RWPE2 (cell line): ENCODE measurements at places on chromosomes 7 and 10.
A peak's percentile ranks its signal among the peaks of the same experiment; 100 is the strongest.

DNA sequence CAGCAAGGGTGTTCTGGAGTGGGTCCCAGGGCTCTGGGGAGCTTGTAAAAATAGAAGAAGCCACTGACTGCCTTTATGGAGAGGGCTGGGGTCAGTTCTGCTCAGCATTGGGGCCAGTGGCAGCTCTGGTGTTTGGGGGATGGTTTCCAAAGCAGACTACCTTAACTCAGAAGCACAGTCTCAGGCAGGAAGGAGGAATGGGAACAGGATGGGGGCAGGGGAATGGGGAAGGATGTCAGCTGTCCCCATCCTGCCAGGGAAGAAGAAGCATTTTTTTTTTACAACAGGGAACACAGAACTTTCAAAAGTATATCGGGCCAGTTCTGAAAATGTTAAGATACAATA, 28.8 kb downstream of the TSPAN15 start:
- H3K27me3 ChIP-seq, result no peaks in the 10 kb centered on the region
- DNase-seq, result no peak
- H3K27ac ChIP-seq, result no peak overlapping the region
- H3K4me1 ChIP-seq, result peaks cover 3% of the 10 kb centered on the region
- no peak overlapping the region for H3K4me3 ChIP-seq
- no peaks in the 10 kb centered on the region for H3K36me3 ChIP-seq

- H3K4me1 ChIP-seq, result peaks cover 10% of the 10 kb centered on the region
- peaks cover 19% of the 10 kb centered on the region for H3K36me3 ChIP-seq
- peak overlapping the region; percentile 37 for H3K27ac ChIP-seq
- peak overlapping the region; percentile 77 for H3K4me3 ChIP-seq
Measured at GRCh38 chr7:2843711-2844152, 376 bp downstream of the GNA12 start.

GRCh38 chr10:97307441-97307840, 11.6 kb upstream of the FRAT1 start:
- H3K27ac ChIP-seq, result no peak overlapping the region
- H3K4me3 ChIP-seq, result no peak overlapping the region
- DNase-seq, result no peak
- H3K4me1 ChIP-seq, result no peaks in the 10 kb centered on the region
- no peaks in the 10 kb centered on the region for H3K27me3 ChIP-seq

GRCh38 chr10:650441-650851, 39.0 kb downstream of the DIP2C start:
- no peaks in the 10 kb centered on the region for H3K36me3 ChIP-seq
- no peak for DNase-seq
- H3K4me3 ChIP-seq, result no peak overlapping the region
- no peak overlapping the region for H3K27ac ChIP-seq
- no peaks in the 10 kb centered on the region for H3K27me3 ChIP-seq
- H3K4me1 ChIP-seq, result no peaks in the 10 kb centered on the region

DNA sequence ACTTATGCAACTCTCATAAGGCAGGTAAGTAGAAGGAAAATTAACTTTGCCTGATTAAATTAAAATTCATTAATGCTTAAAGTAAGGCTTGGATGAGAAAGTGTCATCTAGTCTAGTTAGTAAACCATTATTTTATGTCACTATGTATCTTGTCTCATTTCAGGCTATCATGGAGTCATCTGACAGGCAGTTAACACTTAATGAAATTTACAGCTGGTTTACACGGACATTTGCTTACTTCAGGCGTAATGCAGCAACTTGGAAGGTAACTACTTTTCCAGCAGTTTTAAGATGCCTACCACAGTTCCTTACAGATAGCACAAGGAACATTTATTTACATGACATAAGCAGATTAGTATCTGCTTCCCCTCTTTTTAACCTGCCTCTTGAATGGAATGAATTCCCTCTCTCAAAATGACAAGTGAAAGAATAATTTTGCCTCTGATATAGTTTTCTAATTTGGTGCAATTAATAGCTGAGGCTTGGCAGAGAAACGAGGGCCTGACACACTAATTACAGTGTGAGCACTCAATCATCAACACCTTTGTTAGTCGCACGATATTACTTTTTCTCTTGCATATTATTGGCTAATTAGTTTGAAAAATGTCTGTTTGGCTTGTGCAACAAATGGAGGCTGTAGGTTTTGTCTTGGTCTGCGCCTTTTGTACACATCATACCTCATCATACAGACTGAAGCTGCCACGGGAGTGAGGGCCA, 245.0 kb downstream of the FOXP2 start:
- no peak for DNase-seq
- H3K4me3 ChIP-seq, result no peak overlapping the region
- no peaks in the 10 kb centered on the region for H3K36me3 ChIP-seq
- no peaks in the 10 kb centered on the region for H3K4me1 ChIP-seq
- H3K27me3 ChIP-seq, result no peaks in the 10 kb centered on the region

- H3K27ac ChIP-seq, result no peak overlapping the region
- H3K27me3 ChIP-seq, result no peaks in the 10 kb centered on the region
- no peaks in the 10 kb centered on the region for H3K36me3 ChIP-seq
- DNase-seq, result no peak
- H3K4me3 ChIP-seq, result no peak overlapping the region
- peaks cover 13% of the 10 kb centered on the region for H3K4me1 ChIP-seq
Measured at GRCh38 chr10:50362547-50363125, 111.3 kb upstream of the ASAH2 start.

DNA sequence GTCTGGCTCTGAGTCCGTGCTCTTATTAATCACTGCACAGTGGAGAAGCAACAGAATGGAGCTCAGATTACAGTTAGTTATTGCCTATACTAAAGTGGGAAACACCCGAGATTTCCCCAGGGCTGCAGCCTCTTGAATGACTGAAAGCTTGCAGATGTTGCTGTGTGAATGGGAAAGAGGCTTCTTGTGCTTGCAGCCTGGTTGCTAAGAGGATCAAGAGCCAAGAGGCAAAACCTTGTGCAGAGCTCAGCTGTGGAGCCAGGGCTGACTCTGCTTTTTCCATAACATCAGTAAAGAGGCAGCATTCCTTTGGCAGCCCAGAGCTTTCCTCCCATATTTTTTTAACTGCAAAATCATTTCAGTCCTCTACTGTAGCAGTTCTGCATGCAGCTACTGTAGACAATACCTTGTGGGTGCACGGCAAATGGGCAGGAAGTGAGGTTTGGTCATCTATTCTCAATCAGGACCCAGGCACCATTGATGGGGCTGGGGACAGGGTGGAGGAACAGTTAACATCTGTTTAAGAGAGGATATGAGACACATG, 86.5 kb downstream of the RALA start:
- H3K36me3 ChIP-seq, result peaks cover 12% of the 10 kb centered on the region
- H3K27ac ChIP-seq, result no peak overlapping the region
- no peaks in the 10 kb centered on the region for H3K27me3 ChIP-seq
- H3K4me1 ChIP-seq, result no peaks in the 10 kb centered on the region
- DNase-seq, result no peak
- no peak overlapping the region for H3K4me3 ChIP-seq

DNA sequence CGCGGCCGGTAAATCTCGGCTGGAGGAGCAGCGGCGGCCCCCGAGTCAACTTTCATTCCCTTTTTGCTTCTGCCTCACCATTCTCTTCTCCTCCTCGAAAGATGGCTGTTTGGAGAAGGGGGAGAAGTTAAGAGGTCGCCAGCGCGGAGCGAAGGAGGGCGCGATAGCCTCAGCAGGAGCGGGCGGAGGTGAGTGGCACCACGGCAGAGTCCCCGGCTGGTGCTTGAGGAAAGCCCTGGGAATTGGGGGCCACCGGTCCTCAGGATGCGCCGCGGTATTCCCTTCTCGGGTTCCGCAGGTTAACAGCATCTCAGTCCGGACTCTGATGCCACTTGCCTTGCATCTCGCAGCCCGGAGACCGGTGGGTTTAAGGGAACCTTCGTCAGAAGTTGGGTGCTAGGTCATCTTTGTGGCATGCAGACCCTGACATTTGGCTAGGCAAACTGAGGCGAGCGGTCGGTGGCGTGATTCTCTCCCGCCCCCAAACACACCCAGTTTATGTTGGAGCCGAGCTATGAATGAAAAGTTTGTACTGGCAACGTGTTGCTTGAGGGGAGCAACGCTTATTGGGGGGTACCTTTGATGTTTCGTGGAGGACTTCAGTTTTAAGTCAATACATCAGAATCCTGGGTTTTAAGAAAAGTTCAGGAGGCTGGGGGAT, 59.5 kb upstream of the PRPS1L1 start:
- peak overlapping the region; percentile 64 for H3K4me3 ChIP-seq
- no peaks in the 10 kb centered on the region for H3K4me1 ChIP-seq
- no peaks in the 10 kb centered on the region for H3K36me3 ChIP-seq

DNA sequence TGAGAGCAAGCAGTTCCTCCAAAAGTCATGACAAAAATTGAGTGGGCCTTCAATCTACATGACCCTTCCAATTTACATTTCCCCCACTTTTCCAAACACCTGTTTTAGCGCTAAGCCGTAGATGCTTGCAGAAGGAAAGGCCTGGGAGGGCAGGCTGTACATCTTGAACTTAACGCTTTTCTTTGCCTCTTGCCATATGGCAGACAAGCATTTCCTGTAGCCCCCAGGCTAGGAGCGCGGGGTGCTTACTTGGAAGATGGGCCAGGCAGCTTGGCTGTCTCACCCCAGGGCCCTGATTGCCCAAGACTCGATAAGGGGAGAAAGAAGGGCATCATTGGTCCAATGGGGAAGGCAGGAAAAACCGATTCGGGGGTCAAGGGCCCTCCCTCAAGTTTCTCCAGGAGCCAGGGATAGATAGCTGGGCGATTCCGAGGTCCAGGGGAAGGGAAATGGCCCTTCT, 1.8 kb downstream of the HOXA10 start:
- peak; percentile 80 for DNase-seq
- peak overlapping the region; percentile 54 for H3K4me3 ChIP-seq
- peak overlapping the region; percentile 93 for H3K27ac ChIP-seq
- peaks cover 6% of the 10 kb centered on the region; the same call in 1 of the 2 replicates for H3K36me3 ChIP-seq
- peaks cover 25% of the 10 kb centered on the region for H3K4me1 ChIP-seq
- H3K27me3 ChIP-seq, result no peaks in the 10 kb centered on the region

GRCh38 chr7:107972941-107973376, 30.0 kb downstream of the LAMB1 start:
- DNase-seq, result no peak
- H3K27ac ChIP-seq, result peak overlapping the region; percentile 95
- no peaks in the 10 kb centered on the region for H3K27me3 ChIP-seq
- peaks cover 96% of the 10 kb centered on the region for H3K36me3 ChIP-seq
- no peak overlapping the region for H3K4me3 ChIP-seq

GRCh38 chr10:28558923-28559508, 26.1 kb downstream of the WAC start:
- H3K4me3 ChIP-seq, result no peak overlapping the region
- H3K27me3 ChIP-seq, result no peaks in the 10 kb centered on the region
- peaks cover 47% of the 10 kb centered on the region for H3K4me1 ChIP-seq
- DNase-seq, result no peak

DNA sequence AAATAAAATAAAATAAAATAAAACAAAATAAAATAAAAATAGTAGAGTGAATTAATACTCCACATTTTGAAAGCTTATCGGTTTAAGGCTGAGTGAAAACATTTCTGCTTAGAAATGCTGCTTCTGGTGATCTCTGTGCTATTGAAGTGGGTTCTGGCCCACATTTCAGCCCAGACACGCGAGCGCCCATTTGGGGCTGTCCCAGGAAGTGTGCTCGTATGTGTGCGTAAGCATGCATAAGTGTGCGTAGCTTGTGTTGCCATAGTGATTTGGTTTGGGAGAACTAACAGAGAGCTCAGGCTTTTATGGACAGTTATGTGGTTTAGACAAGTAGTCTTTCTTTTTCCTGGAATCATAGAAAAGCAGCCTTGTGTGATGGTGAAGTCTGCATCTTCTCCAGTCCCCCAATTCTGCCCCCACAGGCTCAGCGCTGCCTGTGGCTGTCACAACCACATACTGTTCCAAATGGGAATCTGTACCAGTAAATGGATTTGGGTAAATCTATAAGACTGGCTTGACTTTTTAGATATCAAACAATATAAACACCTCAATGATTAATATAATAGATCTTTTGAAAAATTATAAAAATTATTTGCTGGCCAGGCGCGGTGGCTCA, 29.8 kb upstream of the PURB start:
- no peak overlapping the region for H3K4me3 ChIP-seq
- DNase-seq, result no peak
- no peak overlapping the region for H3K27ac ChIP-seq

GRCh38 chr7:123624527-123625183, 23.0 kb downstream of the ASB15 start:
- H3K27me3 ChIP-seq, result no peaks in the 10 kb centered on the region
- H3K36me3 ChIP-seq, result no peaks in the 10 kb centered on the region
- H3K27ac ChIP-seq, result no peak overlapping the region

DNA sequence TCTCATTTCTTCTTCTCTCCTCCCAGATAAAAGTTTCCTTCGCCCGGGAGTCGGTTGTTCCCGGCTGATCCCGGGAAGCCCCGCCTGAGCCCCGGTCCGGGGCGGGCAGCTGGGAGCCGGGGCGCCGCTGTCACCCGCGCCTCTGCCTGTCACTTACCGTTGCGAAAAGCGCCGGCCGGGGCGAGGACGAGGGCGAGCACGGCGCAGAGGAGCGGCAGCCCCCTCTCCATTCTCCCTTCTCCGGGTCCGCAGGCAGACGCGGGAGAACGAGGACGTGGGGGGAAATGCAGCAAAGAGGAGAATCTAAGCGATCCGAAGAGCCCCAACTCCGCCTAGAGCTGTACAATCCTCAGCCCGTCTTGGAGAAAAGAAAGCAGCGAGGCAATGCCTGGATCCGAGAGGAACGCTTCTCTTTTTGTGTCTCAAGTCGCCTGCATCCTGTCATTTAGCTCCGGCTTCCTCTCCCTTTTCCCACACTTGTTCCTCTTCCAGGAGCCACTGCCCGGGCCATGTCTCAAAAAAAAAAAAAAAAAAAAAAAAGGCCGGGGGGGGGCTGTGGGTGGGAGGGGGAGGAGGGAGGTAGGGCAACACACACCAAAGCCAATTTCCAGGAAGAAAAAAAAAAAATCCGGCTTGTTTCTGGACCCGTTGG, at the start of gene NRP1:
TSS of gene NRP1 (minus strand) at position 515 of the 652 bp plus-strand sequence. CDS start at position 230, 285 bp downstream.
- peaks cover 19% of the 10 kb centered on the region for H3K4me1 ChIP-seq
- no peaks in the 10 kb centered on the region for H3K27me3 ChIP-seq
- H3K4me3 ChIP-seq, result peak within 1 kb of the TSS; percentile 71
